ENCODE measurements at places on chromosomes 12 and 14.

DNA sequence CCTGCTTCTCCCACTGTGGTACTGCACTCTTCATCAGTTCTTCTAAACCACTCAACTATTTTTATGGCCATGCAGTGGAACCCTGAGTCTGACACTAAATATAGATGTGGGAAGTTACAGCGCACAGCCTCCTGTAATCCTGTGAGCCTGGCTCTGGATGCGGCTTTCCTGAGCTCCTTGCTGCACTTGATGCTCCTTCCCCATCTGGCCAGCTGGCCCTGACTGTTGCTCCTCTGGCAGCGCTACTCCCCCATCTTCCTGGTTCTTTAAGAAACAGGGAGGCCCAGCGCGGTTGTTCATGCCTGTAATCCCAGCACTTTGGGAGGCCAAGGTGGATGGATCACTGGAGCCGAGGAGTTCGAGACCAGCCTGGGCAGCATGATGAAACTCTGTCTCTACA is 24.6 kb downstream of the IQSEC3 start:
- no peak for DNase-seq

GRCh38 chr12:30788754-30789153 is 34.0 kb upstream of the CAPRIN2 start:
- no peak for DNase-seq

DNA sequence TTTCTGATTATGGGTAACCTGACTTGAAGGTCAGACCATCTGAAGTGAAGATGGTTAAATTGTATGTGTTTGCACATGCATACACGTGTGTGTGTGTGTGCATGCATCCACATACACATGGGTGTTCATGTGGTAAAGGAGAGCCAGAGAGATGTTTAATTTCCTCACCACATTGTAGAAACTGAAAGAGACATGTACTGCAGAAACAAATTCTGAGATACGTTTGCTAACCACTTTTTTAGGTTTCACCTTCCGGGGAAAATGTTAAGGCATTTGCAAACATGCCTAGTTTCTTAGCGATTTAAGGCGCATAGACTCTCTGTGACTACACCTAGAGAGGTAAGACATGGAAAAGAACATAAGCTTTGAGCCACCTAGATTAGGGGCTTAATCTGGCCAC is 362.9 kb downstream of the RAD51B start:
- DNase-seq = no peak

GRCh38 chr12:46661110-46661845 is 164.5 kb downstream of the SLC38A4 start:
- no peak for DNase-seq

GRCh38 chr12:10291030-10291429 is 16.6 kb upstream of the KLRD1 start:
- DNase-seq = no peak

DNA sequence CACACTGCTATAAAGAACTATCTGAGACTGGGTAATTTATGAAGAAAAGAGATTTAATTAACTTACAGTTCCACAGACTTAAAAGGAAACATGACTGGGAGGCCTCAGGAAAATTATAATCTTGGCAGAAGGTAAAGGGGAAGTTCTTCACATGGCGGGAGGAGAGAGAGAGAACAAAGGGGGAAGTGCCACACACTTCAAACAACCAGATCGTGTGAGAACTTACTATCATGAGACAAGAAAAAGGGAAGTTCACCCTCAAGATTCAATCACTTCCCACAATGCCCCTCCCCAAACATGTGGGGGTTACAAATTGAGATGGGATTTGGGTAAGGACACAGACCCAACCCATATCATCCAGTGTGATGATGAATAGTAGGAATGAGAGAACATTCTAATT is 366.5 kb downstream of the LRFN5 start:
- DNase-seq = no peak

- DNase-seq = no peak
Measured at GRCh38 chr12:87660987-87661774, 368.0 kb downstream of the C12orf50 start.

- no peak for DNase-seq
Measured at GRCh38 chr14:64826845-64827244, 52.9 kb downstream of the SPTB start.

All from activated CD4-positive, alpha-beta T cell treated with anti-CD3 and anti-CD28 coated beads for 24 hours (primary cell).